Stomach (tissue), 19 donors: ENCODE measurements at places on chromosomes 13 and 19.

GRCh38 chr13:106362707-106363106 lies 172.8 kb downstream of the EFNB2 start:
- DNase-seq: no peak

- DNase-seq: no peak
Observed at GRCh38 chr19:16327501-16327900, 2.9 kb downstream of the KLF2 start.

DNA sequence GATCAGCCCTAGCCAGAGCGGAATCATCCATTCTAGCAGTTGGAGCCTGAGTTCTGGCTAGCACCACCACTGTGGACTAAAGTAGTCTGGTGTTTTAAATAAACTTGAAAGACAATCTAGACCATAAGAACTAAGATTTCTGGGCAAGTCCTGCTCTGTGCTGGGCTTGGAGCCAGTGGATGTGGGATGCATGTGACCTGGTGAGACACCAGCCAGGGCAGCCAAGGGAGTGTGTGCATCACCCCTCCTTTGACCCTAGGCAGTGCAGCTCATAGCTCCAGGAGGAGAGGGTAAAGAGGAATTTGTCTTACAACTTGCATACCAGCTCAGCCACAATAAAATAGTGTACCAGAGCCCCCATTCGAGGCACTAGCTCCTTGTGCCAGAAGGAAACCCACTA lies 21.0 kb downstream of the ITGBL1 start:
- DNase-seq: no peak

DNA sequence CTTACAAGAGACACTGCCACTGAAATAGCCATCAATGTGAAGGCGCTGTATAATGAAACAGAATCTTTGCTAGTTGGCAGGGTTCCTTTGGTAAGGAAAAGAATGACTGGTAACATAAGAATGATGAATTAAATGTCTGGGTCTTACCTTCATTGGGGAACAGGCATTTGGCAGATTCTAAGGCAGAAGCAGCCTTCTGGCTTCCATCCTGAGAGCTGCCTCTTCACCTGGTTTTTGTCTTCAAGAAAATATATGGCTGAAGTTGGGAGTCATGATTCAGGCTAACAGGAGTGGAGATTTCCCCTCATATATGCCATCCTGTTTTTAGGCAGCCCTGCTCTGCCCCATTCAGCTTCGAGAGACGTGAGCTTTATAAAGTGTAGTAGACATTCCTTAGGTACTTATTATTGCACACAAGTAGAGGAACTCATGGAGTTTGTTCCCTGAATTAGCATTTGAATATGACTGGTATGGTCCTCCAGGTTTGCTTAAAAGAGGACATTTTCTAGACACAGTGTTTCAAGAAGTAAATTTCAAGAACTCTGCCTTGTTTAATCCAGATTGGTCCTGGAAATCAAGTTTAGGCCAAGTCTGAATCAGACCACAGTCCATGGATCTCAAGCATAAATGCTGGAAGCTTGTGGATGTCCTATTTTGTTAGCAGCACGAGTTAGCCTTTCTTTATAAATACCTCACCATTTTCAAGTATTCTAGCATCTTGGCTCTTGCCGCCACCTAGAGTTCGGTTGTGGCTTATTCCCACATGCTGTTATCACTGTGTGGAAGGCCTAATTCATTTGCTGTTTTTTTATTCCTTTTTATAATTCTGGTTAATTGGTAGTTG lies 56.2 kb upstream of the AKAP11 start:
- peak; percentile 64 for DNase-seq

- peak; percentile 67 for DNase-seq
Observed at GRCh38 chr19:35045667-35046300, 4.3 kb downstream of the HPN start.

GRCh38 chr13:25214491-25215252 lies 42.6 kb upstream of the AMER2 start:
- DNase-seq: peak; percentile 6

DNA sequence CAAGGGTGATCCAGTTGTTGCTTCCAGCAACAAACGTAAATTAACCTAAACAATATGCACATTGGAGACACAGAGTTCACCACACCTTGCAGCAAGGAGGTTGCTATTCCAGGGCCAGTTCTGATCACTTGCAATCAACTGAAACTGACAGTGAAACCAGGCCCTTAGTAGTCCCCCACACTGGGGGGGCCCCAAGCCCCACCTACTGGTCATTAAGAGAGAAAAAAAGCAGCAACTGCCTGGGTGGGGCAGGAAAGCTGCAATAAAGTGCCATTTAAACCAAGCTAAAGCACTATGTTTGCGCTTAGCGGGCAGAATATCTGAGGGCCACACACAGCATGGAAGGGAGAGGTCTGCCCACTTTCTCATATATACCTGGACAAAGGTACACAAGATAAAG lies 51.5 kb downstream of the ATP7B start:
- no peak for DNase-seq

DNA sequence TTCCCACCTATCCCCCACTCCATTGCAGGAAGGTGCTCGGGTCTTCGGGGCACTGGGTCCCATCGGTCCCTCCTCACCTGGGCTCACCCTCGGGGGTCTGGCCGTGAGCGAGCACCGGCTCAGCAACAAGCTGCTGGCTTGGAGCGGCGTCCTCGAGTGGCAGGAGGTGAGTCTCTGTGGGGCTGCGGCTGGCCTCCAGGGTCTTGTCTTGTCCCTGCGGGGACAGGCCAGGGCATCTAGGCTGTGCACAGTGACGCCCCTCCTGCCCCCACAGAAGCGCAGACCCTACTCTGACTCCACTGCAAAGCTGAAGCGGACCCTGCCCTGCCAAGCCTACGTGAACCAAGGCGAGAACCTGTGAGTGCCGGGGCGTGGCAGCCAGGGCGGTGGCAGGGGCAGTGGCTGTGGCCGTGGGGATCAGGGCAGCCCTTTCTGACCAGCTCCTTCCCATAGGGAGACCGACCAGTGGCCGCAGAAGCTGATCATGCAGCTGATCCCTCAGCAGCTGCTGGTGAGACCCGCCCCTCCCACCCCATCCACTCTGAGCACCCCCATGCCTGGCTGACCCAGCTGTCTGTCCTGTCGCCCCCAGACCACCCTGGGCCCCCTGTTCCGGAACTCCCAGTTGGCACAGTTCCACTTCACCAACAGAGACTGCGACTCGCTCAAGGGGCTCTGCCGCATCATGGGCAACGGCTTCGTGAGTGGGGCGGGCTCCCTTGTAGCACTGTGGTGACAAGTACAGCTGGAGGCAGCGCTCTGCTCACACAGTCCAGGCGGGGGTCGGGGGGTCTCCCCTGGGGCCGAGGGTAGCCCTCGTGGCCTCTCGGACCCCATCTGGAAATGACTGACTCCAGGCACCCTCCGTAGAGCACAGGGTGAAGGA lies 3.7 kb downstream of the PTOV1 start:
- peak; percentile 18 for DNase-seq

DNA sequence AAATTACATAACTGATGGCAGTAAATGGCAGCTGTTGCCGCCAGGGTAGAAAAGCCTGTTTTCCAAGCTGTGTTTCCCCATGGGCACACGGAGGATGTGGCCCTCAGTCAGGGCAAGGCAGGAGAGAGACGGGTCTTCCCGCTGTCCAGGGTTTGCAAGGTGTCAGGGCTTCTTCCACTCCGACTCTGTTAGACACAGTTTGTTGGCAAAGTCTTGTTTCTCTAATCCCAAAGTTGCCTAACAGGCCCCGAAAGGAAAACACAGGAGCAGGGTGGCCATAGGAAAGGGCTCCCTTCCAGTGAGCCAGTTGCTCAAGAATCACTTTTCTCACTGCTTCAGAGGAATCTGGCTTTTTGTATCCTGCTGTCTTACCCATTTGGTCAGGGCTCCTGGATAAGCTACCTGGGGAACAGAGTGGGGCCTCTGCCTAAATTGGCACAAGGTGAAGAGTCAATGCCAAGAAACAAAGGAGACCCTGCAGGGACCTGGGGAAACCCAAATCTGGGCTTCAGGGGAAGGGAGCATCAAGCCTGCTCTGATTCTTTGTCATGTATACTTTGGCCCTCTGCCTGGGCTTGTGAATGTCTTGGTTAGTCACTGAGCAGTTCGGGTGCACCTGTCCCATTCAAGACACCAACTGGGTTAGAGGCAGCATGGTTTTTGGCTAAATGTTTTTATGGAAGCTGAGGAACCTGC lies 29.0 kb upstream of the CXCL17 start:
- peak; percentile 46 for DNase-seq

DNA sequence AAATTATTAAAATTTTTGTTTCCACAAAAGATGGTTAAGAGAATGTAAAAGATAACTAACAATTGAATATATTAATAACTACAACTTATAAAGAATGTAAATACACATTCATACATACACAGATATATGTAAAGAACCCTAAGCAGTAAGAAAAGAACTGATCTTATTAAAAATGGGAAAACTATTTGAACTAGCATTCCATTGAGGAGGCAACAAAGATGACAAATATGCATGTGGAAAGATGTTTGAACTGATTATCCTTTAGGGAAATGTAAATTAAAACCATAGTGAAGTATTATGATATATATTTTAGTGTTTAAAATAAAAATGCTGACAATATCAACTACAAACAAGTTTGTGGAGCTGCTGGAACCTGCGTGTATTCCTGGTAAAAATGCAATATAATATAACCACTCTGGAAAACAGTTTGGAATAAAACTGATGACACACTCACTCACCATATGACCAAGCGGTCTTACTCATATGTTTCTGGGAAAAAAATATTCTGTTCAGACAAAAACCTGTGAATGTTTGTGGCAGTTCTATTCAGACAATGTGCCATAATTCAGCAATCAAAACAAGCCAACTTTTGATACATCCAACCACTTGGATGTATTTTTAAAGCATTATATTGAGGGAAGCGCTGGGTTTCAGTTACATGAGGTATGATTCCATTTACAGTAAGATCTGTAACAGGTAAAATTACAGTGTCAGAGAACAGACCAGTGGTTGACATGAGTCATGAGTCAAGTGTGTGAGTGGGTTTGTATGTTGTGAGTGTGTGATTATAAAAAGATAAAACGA lies 694.4 kb upstream of the SLITRK5 start:
- no peak for DNase-seq

DNA sequence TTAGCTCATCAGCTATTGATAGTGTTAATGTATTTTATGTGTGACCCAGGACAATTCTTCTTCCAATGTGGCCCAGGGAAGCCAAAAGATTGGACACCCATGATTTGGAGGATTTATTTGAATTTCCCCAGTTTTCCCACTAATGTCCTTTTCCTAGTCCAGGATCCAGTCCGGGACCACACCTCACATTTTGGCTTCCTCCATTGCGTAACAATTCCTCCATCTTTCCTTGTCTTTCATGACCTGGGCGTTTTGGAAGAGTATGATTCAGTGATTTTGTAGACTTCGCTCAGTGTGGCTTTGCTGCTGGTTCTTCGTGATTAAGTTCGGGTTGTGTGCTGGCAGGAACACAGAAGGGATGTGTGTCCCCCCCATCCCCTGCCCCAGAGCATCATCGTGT lies 3.3 kb upstream of the ATP4A start:
- DNase-seq: no peak

- peak; percentile 37 for DNase-seq
Observed at GRCh38 chr13:45243077-45243476, 42.2 kb upstream of the KCTD4 start.

GRCh38 chr13:46354156-46355087 lies 32.6 kb downstream of the RUBCNL start:
- DNase-seq: no peak

GRCh38 chr13:34034411-34034810 lies 216.5 kb downstream of the RFC3 start:
- no peak for DNase-seq
